ENCODE measurements at places on chromosomes 6 and 20.
A peak's percentile ranks its signal among the peaks of the same experiment; 100 is the strongest.

GRCh38 chr6:90175627-90176538 lies 120.8 kb downstream of the BACH2 start:
- no peak for DNase-seq

DNA sequence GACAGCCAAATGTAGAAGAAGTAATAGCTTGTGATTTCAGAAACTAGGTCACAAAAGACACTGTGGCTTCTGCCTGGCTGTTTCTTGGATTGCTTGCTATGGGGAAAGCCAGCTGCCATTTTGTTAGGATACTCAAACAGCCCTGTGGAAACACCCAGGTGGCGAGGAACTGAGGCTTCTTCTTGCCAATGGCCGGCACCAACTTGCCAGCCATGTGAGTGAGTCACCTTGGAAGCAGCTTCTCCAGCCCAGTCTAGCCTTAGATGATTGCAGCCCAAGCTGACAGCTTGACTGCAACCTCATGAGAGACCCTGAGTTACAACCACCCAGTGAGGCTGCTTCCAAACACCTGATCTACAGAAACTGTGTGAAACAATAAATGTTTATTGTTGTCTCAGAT lies 11.9 kb upstream of the KIAA1755 start:
- no peak for DNase-seq

- peak; percentile 32 for DNase-seq
Measured at GRCh38 chr6:25369433-25370177, 90.4 kb downstream of the CARMIL1 start.

DNA sequence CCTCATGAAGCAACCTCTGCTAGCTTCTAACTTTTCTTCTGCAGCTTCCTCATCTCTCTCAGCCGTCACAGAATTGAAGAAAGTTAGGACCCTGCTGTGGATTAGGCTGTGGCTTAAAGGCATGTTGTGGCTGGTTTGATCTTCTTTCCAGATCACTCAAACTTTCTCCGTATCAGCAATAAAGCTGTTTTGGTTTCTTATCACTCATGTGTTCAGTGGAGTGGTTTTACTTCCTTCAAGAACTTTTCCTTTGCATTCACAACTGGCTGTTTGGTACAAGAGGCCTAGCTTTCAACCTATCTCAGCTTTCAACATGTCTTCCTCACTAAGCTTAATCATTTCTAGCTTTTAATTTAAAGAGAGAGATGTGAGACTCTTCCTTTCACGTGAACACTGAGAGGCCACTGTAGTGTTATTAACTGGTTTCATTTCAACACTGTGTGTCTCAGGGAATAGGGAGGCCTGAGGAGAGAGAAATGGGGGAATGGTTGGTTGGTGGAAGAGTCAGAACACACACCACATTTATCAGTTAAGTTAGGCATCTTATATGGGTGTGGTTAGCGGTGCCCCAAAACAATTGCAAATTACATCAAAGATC lies 17.2 kb downstream of the ZSCAN23 start:
- no peak for DNase-seq

Data from GM23338 (cell line).